ENCODE measurements at places on chromosomes 1 and 21.

- no peak for DNase-seq
These were observed 69.2 kb downstream of the OBSCN start for GRCh38 chr1:228276901-228277490.

GRCh38 chr1:82441402-82441801 is 640.7 kb downstream of the ADGRL2 start:
- DNase-seq: no peak

GRCh38 chr1:41850029-41850428 is 68.7 kb downstream of the HIVEP3 start:
- no peak for DNase-seq

- no peak for DNase-seq
These were observed 4.1 kb downstream of the ETNK2 start for GRCh38 chr1:204147406-204148383.

DNA sequence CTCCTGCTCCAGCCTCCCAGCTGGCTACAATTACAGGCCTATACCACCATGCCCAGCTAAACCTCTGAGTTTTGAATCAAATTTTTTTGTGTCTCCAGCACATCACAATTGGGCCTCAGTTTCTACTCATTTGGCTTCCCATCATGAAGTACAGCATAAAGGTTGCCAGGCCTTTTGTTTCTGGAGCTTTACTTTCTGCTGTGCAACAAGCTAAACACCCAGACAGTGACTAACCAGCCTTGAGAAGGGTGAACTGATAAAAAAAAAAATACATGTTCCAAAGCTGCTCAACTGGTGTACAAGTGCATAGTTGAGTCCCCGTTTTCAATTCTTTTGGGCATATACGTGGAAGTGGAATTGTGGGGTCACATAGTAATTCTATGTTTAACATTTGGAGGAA is 25.1 kb downstream of the TIAM1 start:
- no peak for DNase-seq

- no peak for DNase-seq
These were observed 28.4 kb upstream of the CASQ2 start for GRCh38 chr1:115796897-115797296.

DNA sequence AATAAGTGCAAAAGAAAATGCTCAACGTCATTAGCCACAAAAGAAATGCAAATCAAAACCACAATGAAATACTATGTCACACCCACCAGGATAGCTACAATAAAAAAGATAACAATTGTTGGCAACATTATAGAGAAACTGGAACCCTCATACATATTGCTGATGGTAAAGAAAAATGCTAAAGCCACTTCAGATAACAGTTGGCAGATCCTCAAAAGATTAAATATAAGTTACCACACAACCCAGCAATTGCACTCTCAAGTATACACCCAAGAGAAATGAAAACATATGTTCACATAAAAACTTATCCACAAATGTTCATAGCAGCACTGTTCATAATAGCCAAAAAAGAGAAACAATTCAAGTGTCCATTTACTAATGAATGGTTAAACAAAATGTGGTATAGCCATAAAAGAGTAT is 20.7 kb downstream of the TRIM33 start:
- DNase-seq: no peak

- no peak for DNase-seq
These were observed 809.2 kb downstream of the USP25 start for GRCh38 chr21:16538936-16539440.

GRCh38 chr1:15719381-15720120 is 16.5 kb upstream of the SLC25A34 start:
- DNase-seq: no peak

DNA sequence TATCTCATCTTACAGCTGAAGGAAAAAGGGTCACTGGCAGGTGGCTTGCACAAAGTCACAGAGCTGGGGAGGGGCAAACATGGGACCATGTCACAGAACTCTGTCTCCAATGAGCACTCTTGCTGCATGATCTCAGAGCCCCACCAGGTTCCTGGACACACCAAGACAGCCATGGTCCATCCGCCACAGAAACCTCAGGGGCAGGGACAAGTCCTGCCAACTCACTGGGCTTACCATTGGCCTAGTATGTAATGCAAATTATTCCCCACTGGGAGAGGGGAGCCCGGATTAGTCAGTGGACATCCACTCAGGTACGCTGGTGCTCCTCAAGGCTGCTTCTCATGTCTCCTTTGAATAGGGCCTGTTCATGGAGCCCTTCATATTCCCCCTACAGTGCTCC is 14.2 kb downstream of the S100A7A start:
- DNase-seq: no peak

DNA sequence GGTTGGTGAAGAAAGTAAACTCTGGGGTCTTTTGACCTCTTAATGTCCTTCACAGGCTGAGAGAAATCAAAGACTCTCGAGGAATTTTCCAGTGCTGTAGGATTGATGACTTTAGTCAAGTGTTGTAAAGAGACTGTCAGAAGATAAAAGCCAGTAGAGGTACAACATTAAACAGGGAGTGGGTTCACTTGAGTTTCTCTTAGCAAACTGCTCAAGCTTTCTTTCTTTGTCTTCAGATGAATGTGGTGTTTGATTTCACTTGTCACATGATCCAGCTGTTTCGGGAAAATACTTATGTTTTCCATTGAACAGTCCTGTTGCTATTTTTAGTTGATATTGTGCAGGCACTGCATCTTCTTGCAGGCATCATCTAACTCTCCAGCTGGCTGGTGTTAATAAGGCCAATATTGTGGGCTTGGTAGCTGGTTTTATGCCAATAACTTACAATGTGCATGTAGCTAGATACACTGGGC is 45.6 kb downstream of the XCL2 start:
- no peak for DNase-seq

DNA sequence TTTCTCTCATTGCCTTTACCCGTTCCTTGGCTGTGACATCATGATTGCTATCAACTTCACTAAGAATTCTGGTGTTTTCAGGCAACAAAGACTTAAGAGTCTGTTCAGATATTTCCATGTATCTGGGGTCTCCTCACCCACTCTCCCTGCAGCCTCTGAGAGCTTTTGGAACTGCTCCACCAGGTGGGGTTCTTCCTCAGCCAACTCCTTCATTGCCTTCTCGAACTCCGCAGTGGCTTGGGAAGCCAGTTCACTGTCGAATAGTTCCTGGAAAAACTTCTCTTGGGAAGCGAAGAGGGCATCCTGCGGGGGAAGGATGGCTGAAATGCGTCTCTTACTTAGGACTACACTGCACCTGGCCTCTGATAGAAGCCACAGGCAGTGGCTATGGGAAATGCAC is 2.1 kb downstream of the PEX19 start:
- no peak for DNase-seq

DNA sequence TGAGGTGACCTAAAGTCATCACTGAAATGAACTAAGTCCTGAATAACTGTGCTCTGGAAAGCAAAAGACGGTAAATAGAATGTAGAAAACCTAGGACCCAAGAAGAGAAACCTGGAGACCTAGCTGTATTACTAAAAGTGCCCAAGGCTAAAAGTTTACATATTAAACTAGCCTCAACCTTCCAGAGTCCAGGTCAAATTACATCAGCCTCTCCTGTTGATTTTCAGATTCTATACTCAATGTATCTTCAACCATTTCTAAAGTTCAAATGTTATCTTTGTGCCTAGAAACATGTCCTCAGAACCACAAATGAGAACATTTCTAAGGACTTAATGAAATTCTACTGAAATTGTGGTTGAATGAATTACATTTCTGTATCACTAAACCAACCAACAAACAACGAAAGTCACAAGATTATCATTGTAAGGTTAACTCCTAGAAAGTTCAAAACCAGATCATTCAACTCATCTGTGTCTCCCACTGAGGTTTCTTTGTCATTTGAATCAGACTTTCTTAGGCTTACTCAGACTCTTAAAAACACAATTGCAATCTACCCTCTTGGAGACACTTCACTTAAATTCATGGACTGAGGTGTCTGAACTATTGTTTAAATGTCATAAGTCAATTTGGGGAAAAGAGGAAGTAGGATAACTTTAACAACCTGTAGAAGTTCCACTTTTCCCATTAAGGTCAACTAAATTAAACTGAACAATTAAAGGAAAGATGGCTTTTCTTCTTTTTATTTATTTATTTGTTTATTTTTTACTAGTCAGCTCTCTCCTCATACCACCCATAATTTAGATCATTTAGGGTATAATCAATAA is 207.7 kb downstream of the BARHL2 start:
- no peak for DNase-seq

- DNase-seq: no peak
These were observed 56.7 kb upstream of the LAPTM5 start for GRCh38 chr1:30814292-30814691.

DNA sequence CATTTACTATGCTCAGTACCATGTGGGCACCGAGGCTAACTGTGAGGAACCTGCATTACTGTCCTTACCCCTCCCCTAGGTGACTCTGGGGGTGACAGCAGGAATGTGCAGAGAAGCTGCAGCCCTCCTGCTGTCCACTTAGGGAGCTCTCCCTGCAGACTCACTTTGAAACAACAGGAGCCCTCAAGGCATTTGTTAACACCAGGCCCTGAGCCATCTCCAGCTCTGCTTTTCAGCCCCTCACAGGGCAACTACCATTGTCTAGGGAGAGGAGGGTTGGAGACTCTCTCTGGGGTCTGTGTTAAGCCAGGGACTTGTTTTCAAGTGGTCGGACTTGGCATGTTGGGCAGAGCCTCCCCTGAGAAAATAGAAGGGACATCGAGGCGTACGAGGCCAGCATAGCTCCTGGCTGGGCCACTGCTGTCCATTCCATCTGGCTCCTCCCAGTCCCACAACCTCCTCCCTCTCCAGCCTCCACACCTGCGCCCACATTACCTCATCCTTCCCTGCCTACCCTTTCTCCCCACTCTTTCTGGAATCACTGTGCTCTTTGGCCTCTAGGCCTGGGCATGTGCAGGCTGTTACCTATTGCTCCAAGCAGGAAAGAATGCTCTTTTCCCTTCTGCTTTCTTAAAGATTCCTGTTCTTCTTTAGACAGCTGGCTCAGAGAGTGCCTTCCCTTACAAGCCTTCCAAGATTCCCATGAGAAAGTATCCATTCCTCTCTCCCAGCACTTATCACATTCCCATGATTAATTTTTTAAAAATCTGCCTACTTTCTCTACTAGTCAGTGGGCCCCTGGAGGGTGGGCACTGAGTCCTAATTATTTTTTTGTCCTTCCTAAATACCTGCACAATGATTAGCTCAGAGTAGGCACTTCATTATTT is 102.7 kb upstream of the GCLM start:
- DNase-seq: no peak

GRCh38 chr1:5891736-5892135 is 100.5 kb downstream of the NPHP4 start:
- no peak for DNase-seq

GRCh38 chr1:159924025-159924790 is 1.1 kb downstream of the TAGLN2 start:
- peak; percentile 85 for DNase-seq

- no peak for DNase-seq
These were observed 383.5 kb downstream of the OMA1 start for GRCh38 chr1:58162952-58163550.

DNA sequence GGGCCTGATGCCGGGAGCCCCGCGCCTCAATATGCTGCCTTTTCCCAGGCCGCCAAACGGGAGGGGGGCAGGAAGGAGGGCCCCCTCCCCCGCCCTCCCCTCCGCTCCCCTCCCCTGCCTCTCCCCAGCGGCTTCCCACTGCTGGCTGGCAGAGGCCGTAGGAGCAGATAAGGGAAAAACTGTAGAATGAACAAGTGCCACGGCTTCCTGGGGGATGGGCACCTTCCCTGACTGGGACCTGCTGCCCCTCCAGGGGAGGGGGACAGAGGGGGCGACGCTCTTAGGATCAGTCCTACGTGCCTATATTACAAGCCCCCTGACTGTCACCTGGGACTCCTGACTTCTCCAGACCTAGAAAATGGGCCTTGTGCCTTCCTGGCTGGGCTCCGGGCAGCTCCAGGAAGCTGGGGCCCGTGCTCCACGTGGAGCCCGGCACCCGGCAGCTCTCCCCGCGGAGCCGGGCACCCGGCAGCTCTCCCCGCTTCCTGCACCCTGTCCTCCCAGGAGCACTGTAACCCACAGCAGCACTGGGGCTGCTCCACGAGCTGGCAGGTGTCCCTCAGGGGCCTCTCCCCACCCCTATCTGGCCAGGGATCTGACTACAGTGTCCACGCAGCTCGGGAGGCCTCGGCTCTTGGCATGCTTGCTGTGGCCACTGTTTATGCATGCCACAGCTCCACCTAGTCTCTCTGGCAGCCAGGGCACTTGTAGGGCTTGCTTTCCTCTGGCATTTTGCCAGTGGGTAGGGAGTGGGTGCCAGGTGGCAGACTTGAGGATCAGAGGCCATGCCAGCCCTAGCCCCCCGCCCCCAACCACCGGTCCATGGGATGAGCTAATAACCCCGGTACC is 674 bp upstream of the HES5 start:
- no peak for DNase-seq

- DNase-seq: no peak
These were observed 115.7 kb upstream of the UBE2U start for GRCh38 chr1:64087768-64088167.

GRCh38 chr1:64403331-64403730 is 66.6 kb upstream of the CACHD1 start:
- no peak for DNase-seq

DNA sequence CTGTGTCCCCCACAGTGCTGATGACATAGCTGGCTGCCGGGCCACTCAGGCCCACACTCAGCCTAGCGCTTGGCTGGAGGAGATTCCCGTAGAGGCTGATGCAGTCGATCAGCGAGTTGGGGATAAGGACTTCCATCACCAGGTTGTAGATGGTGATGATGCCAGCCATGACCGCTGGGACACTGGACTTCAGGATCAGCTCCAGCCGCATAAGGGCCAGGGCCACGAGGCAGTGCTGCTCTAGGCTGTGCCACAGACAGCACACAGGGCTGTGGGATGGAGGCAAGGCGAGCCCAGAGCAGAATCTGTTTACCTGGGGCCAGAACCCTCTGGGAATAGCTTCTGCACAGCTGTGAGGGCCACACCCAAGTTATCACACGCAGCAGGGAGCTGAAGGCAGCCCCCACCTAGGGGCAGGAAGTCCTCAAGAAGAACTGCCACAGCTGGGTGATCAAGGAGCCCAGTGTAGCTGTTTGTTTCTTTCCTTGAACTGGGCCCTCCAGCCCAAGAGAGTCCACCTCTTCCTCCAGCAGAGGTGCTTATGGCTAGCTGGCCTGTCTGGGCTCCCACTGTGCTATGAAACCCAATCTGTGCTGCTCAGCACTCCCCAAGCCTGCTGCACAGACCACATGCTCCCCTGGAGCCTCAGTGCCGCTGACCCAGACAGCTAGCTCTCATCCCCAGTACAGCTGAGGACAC is 6.2 kb downstream of the SLC2A1 start:
- peak; percentile 73 for DNase-seq

GRCh38 chr1:154707901-154708463 is 100.0 kb upstream of the ADAR start:
- DNase-seq: no peak

DNA sequence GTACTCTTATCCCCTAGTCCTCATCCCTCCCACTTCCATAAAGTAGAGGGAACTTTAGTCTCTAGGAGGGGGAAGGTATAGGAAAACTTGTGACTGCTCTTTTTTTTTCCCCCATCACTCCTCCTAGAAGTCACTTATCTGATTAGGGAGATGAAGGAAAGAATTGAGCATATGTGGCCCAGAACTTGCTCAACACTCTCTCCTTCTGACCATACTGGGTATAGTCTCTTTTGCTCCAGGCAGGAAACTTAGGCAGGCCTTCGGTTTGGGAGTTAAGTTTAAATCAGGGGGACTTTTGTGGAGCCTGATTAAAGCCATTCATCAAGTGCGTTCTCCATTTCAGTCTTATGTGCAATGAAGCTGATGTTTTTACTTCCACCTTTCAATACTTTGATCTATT is 5.8 kb downstream of the UBE2U start:
- DNase-seq: no peak
